ENCODE measurements at places on chromosomes 3 and 15.
A peak's percentile ranks its signal among the peaks of the same experiment; 100 is the strongest.

GRCh38 chr3:120304616-120305015 is 19.6 kb upstream of the GPR156 start:
- DNase-seq, result peak; percentile 56

DNA sequence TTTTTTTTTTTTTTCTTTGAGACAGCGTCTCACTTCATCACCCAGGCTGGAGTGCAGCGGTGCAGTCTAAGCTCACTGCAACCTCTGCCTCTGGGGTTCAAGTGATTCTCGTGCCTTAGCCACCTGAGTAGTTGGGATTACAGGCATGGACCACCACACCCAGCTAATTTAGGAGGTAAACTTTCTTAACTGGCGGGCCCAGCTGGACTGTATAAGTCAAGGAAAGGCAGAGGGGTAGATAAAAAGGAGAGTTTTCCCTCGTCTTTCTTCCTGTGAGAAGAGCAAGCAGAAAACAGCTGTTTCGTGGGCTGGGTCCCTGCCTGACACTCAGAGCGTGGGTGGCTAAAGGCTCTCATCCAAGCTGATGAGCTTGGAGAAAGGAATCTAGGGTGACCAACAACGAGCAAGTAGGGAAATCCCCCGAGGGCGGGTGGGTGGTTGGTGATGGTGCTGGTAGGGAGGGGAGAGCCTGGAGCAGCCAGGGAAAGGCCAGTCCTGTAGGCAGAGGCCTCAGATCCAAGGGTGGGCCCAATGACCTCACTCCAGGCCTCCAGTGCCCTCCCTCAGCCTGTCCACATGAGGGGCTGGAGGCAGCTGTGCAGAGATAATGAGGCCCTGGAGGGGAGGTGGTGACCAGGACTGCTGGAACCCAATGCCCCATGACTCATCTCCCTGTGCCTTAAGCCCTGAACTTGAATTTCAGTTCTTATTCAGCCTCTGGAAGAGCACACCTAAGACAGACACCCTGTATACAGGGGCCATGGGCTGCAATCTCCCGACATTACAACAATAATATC is 43.1 kb upstream of the LIMD1 start:
- DNase-seq, result no peak

DNA sequence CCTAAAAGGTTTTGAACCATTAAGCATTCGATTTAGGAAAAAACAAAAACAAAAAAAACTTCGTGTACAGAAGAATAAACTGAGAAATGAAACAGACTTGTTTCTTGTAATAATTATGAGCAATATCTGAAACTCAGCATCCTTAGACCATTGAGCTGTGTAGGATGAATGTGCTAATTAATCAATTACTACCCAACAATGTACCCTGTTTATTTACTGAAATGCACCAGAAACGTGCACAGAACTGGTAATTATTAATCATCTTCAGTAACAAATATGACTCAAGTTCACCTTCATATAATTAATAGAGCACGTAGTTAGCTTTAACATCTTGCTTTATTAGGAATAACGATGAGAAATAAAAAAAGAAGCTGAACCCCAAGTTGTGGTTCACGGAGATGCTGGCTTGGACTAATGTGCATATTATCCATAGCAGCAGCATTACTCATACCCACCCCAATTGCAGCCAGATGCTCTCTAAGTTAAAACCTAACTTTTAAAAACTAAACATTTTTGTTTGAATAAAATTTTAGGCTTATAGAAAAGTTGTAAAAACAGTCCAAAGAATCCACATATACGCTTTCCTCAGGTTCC is 10.2 kb upstream of the C15orf61 start:
- DNase-seq, result no peak

GRCh38 chr3:87503900-87504498 is 227.6 kb upstream of the POU1F1 start:
- DNase-seq, result peak; percentile 8

DNA sequence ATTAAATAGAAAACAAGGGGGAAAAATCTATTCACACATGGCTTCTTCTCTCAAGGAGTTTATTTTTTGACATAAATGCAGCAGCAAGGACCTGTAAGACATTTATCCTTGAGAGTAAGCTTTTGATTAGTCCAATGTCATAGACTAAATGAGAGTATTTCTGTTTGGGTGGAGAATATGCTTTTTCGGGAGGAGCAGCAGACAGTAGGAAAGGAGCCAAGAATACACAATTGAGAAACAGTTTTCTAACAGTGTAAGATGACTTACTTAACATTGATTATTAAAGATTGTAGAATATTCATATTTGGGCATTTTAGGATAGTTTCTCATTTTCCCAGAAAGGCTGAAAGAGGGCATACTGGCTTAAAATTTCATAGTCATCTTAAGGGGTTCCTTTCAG is 65.9 kb upstream of the PAQR5 start:
- DNase-seq, result no peak

DNA sequence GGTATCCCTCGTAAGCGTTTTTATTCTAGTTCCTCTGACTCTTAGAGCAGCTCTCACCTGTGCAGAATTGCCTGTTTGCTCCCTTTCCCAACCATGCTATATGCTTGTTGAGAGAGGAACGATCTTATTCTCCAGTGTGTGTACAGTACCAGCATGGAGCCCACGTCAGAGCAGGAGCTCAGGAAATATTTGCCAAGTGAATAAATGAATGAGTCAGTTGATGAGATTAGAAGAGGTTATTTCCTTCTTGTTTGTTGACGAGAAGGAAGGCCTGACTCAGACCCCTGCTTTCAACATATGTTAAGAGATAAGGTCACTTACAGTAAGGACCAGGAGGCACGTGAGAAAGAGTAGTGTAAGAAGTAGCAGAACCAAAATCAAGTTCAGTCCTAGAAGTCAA is 106.3 kb upstream of the ABHD17C start:
- DNase-seq, result no peak

DNA sequence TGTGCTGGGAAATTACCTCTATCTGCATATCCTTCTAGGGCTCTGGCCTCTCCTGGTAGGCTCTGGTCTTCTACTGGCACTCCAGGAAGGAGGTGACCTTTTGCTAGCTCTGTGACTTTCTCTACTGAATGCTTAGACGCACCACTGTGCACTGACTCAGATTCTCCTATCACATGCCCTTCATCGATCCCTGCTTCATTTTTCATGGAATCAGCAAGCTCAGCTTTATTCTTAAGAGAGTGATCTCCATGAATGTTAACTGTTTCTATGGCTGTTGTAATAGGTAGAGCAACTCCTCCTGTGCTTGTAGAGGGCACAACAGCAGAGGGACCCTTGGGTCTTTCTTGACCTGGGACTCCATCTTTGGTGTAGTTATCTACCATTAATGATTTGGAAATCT is 106.6 kb downstream of the MAP4 start:
- DNase-seq, result no peak

GRCh38 chr3:115626721-115627120 is 3.4 kb downstream of the GAP43 start:
- DNase-seq, result no peak

DNA sequence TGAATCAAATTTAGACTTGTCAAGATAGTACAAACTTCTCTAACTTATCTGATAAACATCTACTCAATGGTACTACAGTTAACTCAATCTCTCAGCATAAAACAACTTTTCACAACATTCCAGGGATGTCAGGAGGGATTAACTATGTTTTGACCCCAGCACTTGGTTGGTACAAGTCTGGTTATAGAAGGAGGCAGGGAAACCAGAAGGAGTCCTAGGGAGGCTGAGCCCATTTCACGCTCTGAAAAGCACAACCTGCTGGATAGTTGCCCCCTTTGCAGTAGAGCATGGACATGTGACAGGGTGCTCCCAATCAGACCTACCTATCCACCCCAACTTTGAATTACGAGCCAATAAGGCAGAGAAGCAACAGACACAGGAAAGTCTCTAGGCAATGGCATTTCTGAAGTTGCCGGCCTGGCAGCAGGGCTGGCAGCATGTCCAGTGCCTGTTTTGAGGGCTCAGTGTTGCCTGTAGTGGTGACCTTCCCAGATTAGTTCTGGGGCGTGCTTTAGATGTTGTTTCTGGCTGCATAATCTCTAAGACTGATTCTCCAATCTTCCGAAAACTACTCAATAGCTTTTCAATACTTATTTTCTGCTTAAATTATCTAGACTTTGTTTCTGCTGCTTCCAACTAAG is 8.2 kb downstream of the ANKUB1 start:
- DNase-seq, result no peak

GRCh38 chr3:37456270-37456708 is 281.9 kb upstream of the LRRFIP2 start:
- no peak for DNase-seq

DNA sequence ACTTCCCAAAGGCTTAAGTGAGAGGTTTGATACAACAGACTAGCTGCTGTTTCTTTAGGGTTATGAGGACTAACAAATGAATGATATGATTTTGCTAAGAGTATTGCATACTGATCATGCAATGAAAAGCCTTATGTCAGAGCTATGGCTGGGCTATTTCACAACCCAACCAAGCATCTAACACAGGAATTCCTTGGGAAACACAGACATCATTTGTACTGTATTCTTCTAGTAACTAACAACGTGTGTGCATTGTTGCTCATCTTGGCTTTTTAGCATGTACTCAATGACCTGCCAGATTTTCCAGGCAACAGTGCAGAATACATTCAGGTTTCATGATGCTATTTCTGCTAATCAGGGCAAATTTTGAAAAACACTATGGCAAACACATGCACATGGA is 19.3 kb downstream of the PDZRN3 start:
- DNase-seq, result no peak

DNA sequence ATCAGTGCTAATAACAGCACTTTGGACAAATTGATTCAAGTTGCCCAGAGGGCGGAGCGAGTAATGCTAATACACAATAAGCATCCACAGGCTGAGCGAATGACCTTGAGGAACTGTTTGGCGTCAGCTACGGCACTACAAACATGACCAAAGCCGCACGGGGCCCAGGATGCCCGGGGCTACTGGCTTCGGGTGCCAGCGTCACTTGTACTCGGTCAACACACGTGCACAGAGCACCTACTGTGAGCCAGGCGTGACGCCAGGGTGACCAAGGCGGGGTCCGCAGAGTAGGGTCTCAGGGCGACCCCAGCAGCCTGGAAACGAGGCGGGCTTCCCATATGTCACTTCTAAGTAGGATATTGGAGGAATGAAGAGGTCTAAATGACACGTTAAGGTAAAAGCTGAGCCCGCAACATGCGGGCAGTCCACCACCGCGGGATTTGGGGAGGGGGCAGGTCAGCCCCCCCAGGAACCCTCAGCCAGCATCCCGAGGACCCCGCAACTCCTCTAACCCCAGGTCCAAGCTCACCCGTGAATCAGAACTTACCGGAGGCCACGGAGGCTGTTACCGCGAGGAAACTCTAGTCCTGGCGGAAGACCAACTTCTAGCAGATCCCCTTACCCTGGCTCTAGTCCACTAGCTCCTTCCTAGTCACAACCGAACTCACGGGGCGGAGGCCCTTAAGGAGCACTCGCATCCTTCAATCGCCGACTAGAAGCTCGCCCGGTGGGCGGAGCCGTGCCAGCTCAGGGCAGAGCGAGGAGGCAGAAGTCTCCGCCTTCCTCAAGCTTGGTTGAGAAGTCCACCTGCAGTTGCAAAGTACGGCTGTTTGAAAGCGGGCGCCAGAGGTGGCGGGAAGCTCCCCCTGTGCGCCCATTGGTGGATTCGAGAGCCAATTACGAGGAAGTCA is at the start of gene CEP152:
Gene CEP152, minus strand, starts transcription at position 656 of the 911 bp plus-strand sequence. CDS start 5,420 bp downstream, outside the sequence.
- DNase-seq, result peak; percentile 94

GRCh38 chr15:39075311-39075710 is 505.6 kb upstream of the THBS1 start:
- DNase-seq, result no peak

DNA sequence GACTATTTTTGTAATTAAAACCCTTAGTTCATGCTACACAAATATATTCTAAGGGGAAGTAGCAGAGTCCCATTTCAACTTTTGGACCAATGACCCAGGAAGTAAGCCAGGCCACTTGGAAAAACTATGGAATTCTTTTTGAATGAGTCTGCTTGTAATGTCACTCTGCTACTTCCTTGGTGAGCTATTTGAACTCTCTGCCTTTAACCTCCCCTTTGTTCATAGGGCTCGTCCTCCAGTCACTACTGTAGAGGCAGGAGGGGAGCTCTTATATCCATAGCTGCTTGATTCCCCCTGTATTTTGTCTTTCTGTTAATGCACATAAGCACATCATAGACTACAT is 119.6 kb downstream of the UACA start:
- DNase-seq, result no peak

GRCh38 chr3:19948226-19948591 is 1.3 kb downstream of the RAB5A start:
- no peak for DNase-seq

DNA sequence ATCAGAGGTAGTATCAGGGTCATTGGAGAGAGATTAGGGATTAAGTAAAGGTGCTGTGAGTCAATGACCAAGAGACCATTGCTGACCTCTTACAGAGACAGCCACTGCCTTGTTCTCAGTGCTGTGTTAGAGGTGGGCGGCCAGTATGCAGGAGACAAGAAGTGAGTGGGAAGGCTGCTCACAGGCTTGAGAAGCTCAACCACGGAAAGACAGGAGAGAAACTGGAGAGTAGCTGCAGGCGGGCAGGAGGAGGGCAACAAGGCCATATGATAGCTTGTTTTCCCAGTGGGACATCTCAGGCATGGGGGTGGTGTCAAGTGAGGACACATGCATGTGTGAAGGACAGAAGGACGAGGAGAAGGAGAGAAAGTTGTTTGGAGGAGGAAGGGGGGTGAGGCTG is 237.3 kb downstream of the PDCD6IP start:
- no peak for DNase-seq

DNA sequence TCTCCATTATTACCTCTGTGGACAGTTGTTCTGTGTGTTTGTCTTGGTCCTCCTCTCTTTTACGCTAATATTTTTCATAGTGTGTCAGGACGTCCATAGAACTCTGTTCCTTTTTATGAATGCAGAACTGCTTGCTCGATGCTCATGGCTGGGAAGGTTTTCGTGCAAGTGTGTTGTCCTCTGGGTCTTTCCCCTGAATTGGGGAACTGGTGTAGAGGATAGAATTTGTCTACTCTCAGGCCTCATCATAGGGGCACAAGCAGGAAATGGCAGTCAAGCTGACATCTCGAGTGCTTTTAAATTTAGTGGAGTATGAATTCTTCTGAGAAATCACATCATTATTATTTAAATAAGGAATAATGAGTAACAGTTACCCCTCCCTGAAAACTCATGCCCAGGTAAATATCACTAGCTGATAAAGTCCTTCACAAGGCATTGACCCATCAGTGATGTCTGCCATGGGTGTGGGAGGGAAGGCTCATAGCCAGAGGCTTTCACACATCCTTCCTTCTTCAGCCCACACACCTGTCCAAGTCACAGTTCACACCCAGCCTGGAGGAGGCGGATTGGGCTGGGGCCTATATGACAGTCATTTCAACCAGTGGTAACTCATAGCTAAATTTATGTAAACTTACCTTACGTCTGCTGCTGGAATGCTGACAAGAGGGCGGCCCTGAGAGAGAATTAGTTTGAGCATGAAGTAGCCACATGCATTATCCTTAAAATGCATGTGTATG is 226.1 kb downstream of the PLCL2 start:
- no peak for DNase-seq

DNA sequence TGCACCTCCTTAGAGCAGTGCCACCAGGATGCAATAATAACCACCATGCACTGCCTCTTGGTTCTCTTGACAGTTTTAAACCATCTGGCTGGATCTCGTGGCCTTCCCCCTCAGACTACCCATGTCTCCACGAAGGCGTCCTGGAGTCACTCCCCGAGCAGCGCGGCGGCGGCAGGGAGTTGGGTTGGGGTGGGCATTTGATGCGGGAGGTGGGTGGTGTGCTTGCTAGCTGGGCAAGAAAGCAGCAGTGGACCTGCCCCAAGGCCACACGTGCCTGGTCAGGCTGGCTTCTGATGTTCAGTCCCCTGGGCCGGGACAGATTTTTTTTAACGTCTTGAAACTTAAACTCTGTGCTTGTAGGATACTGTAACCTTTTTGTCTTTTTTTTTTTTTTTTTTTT is 3.9 kb upstream of the TTLL3 start:
- no peak for DNase-seq

GRCh38 chr3:191997093-191997492 is 536.1 kb downstream of the PYDC2 start:
- no peak for DNase-seq

Data from right renal cortex interstitium (tissue), 3 donors.